ENCODE measurements at places on chromosomes 16 and 17.

DNA sequence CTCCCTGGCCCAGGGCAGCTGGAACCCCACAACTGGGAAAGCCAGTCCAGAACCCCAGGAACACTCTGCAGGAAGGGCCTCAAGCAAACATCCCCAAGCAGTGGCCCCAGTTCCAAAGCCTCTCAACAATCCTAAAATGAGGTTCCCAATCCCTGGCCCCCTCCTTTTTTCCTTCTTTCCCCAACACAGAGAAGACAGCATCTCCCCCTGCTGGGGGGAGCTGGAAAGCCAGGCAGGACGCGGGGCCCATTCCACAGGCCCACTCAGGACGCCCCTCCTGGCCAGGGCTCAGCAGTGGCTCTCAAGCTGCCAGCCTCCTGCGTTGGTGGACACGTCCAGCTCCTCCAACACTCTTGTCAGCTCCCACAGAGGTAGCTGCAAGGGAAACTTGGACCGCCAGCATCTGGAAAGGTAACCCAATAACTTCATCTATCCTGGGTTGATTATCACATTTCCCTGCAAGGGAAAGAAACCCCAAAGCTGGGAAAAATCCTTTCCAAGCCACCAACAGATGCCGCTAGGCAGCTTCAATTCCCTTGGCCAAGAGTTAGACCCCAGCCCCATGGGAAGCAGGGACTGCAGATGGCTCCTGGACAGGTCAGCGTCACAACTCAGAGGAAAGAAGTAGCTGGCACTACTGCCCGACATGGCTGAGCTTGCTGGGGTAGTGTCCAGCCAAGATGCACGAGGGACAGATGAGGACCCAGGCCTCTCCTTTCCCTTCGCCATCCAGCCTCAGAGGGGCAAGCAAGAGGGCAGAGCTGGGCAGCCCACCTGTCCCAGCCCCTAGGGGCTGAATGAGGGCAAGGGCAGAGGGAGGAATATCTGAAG lies 7.6 kb downstream of the HDAC5 start:
- no peak for DNase-seq
- no peak overlapping the region for H3K4me3 ChIP-seq
- H3K27ac ChIP-seq = no peak overlapping the region
- peaks cover 12% of the 10 kb centered on the region for H3K4me1 ChIP-seq
- H3K27me3 ChIP-seq = no peaks in the 10 kb centered on the region

DNA sequence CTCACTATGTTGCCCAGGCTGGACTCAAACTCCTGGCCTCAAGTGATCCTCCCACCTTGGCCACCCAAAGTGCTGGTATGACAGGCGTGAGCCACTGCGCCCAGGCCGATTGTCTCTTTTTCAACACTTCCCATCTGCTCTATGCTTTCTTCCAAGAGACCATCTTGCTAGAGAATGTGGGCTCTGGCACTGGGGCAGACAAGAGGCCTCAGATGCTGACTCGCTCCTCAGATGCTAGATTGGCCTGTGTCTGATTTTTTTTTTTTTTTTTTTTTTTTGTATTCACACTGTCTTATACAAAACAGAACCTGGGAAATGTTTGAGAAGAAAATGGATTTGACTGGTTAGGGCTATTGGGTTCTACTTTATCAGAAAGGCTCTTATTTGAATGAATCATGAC lies 58.2 kb downstream of the CYB5D2 start:
- H3K4me3 ChIP-seq = no peak overlapping the region
- no peak for DNase-seq
- H3K36me3 ChIP-seq = peaks cover 3% of the 10 kb centered on the region
- no peaks in the 10 kb centered on the region for H3K4me1 ChIP-seq

- DNase-seq = no peak
- H3K4me1 ChIP-seq = peaks cover 9% of the 10 kb centered on the region
- H3K27ac ChIP-seq = peak overlapping the region; percentile 41
- H3K36me3 ChIP-seq = no peaks in the 10 kb centered on the region
Observed at GRCh38 chr16:85055493-85056210, 28.1 kb downstream of the KIAA0513 start.

- H3K27me3 ChIP-seq = no peaks in the 10 kb centered on the region
- H3K4me3 ChIP-seq = peak overlapping the region; percentile 92
- peak overlapping the region; percentile 94 for H3K27ac ChIP-seq
Observed at GRCh38 chr16:71807905-71808592, 585 bp downstream of the AP1G1 start.

GRCh38 chr17:50322271-50322670 lies 23.7 kb upstream of the XYLT2 start:
- H3K27me3 ChIP-seq = no peaks in the 10 kb centered on the region
- H3K36me3 ChIP-seq = no peaks in the 10 kb centered on the region
- no peak overlapping the region for H3K4me3 ChIP-seq
- H3K4me1 ChIP-seq = no peaks in the 10 kb centered on the region
- DNase-seq = no peak

GRCh38 chr16:11484691-11485258 lies 101.9 kb downstream of the LITAF start:
- no peak overlapping the region for H3K27ac ChIP-seq
- H3K36me3 ChIP-seq = no peaks in the 10 kb centered on the region
- no peak for DNase-seq
- H3K27me3 ChIP-seq = no peaks in the 10 kb centered on the region
- no peak overlapping the region for H3K4me3 ChIP-seq

- no peaks in the 10 kb centered on the region for H3K36me3 ChIP-seq
- peak overlapping the region; percentile 48 for H3K27ac ChIP-seq
- no peaks in the 10 kb centered on the region for H3K27me3 ChIP-seq
- H3K4me1 ChIP-seq = peaks cover 13% of the 10 kb centered on the region
- no peak overlapping the region for H3K4me3 ChIP-seq
- DNase-seq = no peak
Observed at GRCh38 chr16:70579648-70580630, 56.3 kb downstream of the SF3B3 start.

GRCh38 chr17:66661411-66662256 lies 173.3 kb upstream of the CACNG5 start:
- no peaks in the 10 kb centered on the region for H3K36me3 ChIP-seq
- H3K27ac ChIP-seq = no peak overlapping the region
- peak; percentile 69 for DNase-seq
- H3K4me3 ChIP-seq = no peak overlapping the region

DNA sequence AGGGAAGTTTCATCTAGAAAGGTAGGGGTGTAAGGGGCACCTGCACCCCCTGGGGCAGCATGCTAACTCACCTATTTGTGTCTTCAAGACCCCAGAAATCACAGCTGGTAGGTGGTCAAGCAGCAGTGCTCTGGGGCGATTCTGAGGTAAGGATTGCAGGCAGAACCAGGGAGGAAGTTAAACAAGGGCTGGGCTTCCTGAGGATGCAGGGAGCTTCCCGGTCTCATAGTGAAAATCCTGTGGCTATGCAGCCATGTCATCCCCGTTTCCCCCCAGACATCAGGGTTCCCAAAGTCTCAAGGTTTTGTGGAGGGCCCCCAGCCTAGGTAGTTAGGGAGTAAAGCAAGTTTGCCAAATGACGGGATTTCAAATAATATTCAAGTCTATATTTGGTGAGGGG lies 78.5 kb downstream of the C16orf78 start:
- H3K27ac ChIP-seq = no peak overlapping the region
- H3K4me3 ChIP-seq = no peak overlapping the region
- H3K36me3 ChIP-seq = no peaks in the 10 kb centered on the region
- 0 out of 2 replicates have a peak, but pooled peaks cover 2% of the 10 kb centered on the region for H3K27me3 ChIP-seq
- no peak for DNase-seq

GRCh38 chr17:42536048-42536371 lies at the start of gene NAGLU:
TSS of gene NAGLU (plus strand) at chr17:42536241. CDS start at chr17:42536273, 32 bp downstream.
- H3K27ac ChIP-seq = peak within 1 kb of the TSS; percentile 98
- H3K27me3 ChIP-seq = no peaks in the 10 kb centered on the region
- peaks cover 38% of the 10 kb centered on the region for H3K4me1 ChIP-seq
- no peaks in the 10 kb centered on the region for H3K36me3 ChIP-seq

DNA sequence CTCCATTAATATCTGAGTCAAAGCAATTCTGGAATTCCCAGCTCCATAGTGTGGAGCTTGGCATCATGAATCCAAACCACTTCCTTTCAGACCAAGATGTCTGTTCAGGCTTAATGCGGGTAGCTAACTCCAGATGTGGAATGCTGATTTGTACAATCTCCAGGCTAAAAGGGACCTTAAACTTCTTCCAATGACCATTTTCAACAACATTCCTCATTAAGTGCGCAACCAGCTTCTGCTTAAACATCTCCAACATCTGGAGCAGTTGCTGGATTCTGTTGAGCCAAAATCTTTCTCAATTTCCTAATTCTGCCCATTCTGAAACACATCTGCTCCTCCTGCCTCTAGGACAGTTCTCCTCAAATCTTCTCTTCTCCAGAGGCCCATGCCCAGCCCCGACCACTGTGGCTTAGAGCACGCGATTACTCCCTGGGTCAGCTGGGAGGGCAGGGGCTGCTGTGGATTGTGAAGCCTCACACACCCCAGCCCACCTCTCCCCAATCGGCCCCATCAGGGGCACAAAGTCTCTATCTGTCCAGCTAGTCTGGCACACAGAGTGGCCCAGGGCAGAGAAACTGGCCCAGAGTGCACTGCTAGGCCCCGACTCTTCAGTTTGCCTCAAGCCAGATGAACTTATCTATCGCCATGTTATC lies 36.2 kb downstream of the ASPA start:
- no peaks in the 10 kb centered on the region for H3K4me1 ChIP-seq
- no peaks in the 10 kb centered on the region for H3K27me3 ChIP-seq
- H3K36me3 ChIP-seq = no peaks in the 10 kb centered on the region
- DNase-seq = no peak
- H3K27ac ChIP-seq = no peak overlapping the region
- H3K4me3 ChIP-seq = no peak overlapping the region

DNA sequence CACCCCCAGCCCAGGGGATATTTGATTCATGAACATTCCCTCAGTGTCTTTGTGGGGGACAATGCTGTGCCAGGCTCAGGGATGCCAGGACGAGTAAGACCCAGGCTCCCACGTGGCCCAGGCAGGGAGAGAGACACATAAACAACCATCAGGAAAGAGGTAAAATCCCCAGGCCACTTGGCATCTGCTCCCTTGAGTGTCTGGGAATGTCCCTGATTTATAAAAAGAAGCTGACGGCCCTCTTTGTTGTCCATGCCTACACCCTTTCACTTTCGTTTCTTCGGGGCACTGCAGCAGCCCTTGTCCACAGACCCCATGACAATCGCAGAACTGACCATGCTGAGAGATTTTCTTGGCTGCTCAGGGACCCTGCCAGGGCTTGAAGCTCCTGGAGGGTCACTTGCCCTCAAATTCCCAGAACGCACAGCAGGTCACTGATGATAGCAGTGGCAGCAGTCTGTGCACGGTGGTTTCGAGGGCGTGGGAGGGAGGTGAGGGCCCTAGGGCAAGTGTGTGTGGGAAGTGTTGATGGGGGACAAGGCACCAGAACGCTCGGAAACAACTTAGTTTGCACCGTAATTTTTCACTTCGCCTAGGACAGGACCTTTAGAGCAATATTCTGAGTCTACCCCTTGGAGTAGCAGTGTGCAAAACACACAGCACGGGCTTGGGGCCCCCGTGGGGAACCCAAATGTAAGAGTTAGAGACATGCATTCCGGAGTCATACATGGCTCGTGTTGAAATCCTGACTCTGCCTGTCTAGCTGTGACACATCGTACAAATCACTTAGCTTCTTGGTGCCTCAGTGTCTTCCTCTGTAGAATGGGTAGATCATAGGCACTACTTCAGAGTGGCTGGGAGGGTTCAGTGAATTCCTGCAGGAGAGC lies 4.7 kb downstream of the NOD2 start:
- H3K36me3 ChIP-seq = no peaks in the 10 kb centered on the region
- no peaks in the 10 kb centered on the region for H3K4me1 ChIP-seq
- no peaks in the 10 kb centered on the region for H3K27me3 ChIP-seq
- H3K27ac ChIP-seq = no peak overlapping the region
- H3K4me3 ChIP-seq = peak overlapping the region; percentile 52

- no peak overlapping the region for H3K4me3 ChIP-seq
- H3K27ac ChIP-seq = no peak overlapping the region
- H3K36me3 ChIP-seq = no peaks in the 10 kb centered on the region
- H3K4me1 ChIP-seq = no peaks in the 10 kb centered on the region
Observed at GRCh38 chr17:27824745-27825144, 24.4 kb upstream of the NOS2 start.

- H3K27me3 ChIP-seq = no peaks in the 10 kb centered on the region
- peaks cover 4% of the 10 kb centered on the region for H3K4me1 ChIP-seq
- H3K36me3 ChIP-seq = no peaks in the 10 kb centered on the region
- DNase-seq = no peak
- no peak overlapping the region for H3K27ac ChIP-seq
Observed at GRCh38 chr16:89697616-89698331, 3.7 kb downstream of the SPATA2L start.

GRCh38 chr16:14307527-14308367 lies 236.6 kb downstream of the MRTFB start:
- peak overlapping the region; percentile 93 for H3K27ac ChIP-seq
- no peaks in the 10 kb centered on the region for H3K27me3 ChIP-seq
- no peak for DNase-seq
- H3K4me3 ChIP-seq = peak overlapping the region; percentile 98
- H3K4me1 ChIP-seq = peaks cover 64% of the 10 kb centered on the region

DNA sequence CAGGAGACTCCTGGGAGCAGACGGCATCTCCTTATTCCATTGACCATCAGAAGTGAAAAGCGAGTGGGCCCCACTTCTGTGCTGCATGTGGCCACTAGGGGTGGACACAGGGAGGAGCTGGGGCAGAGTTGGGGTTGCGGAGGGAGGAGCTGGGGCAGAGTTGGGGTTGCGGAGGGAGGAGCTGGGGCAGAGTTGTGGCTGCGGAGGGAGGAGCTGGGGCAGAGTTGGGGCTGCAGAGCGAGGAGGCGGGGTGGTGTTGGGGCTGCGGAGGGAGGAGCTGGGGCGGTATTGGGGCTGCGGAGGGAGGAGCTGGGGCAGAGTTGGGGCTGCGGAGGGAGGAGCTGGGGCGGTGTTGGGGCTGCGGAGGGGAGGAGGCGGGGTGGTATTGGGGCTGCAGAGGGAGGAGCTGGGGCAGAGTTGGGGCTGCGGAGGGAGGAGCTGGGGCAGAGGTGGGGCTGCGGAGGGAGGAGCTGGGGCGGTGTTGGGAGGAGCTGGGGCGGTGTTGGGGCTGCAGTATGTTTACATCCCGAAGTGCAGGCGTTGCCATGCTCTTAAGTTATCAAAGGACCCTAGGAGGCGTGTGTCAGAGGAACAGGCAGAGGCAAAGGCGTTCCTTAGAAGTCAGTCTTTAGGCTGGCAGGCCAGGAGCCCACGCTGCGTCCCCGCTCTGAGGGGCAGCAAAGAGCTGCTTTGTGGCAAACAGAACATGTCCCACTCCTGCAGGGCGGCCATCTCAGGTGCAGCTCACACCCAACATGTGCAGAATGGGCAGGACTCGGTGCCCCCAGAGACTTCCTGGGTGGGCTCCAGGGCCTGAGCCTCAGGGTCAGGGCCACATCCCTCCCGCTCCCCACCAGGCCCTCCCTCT lies 76.0 kb downstream of the ZNF778 start:
- no peaks in the 10 kb centered on the region for H3K27me3 ChIP-seq
- no peak overlapping the region for H3K27ac ChIP-seq
- peaks cover 43% of the 10 kb centered on the region for H3K4me1 ChIP-seq
- H3K36me3 ChIP-seq = no peaks in the 10 kb centered on the region
- DNase-seq = no peak

GRCh38 chr16:84754956-84755672 lies 55.3 kb downstream of the USP10 start:
- no peak for DNase-seq
- H3K4me1 ChIP-seq = peaks cover 15% of the 10 kb centered on the region
- H3K27ac ChIP-seq = no peak overlapping the region
- no peak overlapping the region for H3K4me3 ChIP-seq
- H3K36me3 ChIP-seq = peaks cover 2% of the 10 kb centered on the region

- DNase-seq = no peak
- no peaks in the 10 kb centered on the region for H3K27me3 ChIP-seq
- no peak overlapping the region for H3K27ac ChIP-seq
- no peak overlapping the region for H3K4me3 ChIP-seq
Observed at GRCh38 chr17:18025945-18026776, 12.8 kb downstream of the ATPAF2 start.

- H3K4me3 ChIP-seq = no peak overlapping the region
- H3K4me1 ChIP-seq = no peaks in the 10 kb centered on the region
- H3K36me3 ChIP-seq = peaks cover 17% of the 10 kb centered on the region
- H3K27ac ChIP-seq = no peak overlapping the region
- no peak for DNase-seq
Observed at GRCh38 chr16:19582050-19582831, 26.7 kb downstream of the VPS35L start.
